Activated T-helper 1 cell treated with Interleukin-2 at 50 U/mL for 16 hours (primary cell): ENCODE measurements at places on chromosomes 2 and 18.

DNA sequence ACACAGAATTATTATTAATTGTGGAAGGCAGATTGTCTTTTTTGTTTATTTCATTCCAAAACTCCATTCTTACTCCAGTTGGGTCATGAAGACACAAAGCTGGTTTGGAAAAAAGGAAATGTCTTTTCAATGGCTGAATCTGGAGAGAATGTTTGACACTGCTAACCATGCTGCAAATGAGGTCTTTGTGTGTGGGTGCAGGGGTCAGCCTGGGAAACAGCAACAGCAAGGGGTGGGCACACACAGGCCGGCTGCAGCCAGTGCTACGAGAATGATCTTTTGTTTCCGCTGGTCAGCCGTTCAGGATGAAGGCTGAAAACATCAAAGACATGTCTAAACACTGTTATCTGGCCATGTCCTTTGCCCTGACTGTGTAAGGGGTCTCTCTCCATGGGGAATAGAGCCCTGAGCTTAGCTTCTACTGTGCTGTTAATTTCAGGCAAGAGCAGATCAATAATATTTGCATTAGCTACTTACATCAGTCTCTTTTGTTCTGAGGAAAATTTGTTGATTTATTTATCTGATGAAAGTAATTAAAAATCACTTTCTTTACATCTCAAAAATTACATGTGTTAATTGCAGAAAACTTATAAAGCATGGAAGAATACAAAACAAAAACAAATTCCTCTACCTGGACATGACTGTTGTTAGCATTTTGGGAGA lies 33.3 kb upstream of the E2F6 start:
- no peak for DNase-seq

GRCh38 chr2:149365931-149366583 lies 35.7 kb downstream of the LYPD6 start:
- DNase-seq = no peak

DNA sequence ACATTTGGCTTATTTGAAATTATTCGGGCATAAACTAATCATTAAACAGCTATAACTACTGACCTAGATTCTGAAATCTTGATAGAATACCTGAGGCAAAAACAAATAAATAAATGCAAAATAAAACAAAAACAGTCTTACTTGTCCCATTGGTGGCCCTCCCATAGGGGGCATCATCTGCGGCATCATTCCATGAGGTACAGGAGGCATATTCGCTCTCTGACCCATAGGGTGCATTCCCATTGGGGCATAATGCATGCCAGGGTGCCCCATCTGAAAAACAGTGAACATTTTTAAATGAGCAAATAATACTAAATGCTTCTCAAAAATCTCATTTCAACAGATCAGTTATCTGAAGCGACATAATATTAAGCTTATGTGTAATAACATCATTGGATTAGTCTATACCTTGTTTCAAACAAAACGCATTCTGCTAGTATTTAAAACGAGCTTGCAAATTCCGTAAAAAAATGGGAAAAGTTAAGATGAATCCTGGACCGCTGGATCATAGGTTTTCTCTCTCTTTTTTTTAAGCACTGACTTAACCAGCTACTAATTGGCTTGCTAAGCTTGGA lies 1.3 kb downstream of the PRPF40A start:
- DNase-seq = no peak

- no peak for DNase-seq
Measured at GRCh38 chr2:37343537-37344434, 644 bp upstream of the QPCT start.

DNA sequence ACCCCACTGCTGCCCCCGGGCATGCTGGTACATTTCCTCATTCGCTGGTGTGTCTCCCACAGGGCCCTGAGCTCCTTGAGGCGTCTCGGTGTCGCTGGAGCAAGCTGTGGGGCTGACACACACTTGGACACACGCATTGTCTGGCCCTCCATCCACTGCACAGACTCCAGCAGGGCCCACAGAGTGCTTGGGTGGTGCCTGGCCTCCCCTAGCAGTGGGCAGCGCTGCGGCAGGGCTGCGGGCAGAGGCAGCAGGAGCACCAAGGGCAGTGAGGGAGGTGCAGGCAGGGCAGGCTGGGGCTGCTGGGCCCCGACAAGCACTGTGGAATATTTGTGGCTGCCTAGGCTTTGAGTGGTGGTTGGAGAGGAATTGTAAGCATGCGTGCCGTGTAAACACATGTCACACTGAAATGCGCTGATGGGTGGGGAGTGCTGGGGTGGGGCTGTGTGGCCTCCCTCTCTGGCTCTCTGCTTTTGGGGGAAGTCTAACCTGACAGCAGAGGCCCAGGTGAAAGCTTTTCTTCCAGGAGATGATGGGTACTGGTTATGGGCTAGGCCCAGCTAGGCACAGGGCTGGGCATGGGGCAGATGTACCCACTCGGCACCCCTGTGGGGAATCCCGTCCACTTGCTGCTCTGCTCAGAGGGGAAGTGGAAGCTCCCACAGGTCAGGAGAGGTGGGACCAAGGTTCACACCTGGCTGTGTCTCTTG lies 55.5 kb upstream of the HS6ST1 start:
- no peak for DNase-seq

DNA sequence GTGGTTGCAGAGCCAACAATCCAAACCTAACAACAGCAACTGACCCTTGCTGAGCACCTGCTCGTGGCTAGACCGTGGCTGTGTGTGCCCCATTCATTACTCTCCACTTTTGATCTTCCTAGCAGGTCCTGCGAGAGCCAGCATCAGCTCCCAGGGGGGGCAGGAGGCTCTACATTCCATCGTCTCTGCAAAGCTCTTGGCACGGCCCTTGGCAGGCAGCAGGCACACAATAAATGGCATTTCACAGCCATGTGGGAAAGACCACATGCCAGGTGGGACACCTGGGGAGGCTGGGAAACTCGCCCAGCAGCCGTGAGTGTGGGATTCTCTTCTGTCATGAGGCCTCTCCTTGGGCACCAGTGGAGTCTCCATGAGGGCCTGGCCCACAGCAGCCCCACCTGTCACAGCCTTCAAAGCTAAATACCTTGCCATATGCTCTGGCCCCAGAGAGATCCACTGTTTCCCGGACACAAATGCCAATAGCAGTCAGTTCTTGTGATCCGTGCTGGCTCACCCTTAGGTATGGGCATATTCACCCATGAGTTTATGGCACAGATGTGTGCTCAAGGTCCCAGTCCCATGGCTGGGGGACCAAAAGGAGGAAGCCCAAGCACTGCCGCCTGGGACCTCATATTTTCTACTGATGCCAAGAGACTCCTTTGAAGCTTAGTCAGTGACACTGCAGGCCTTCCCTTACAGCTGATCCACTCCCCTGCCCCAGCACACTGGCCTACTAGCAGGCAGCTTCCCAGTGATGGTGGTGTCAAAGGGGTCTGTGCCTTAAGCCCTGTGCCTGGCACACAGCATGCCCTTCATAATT lies 6.8 kb upstream of the TEX51 start:
- DNase-seq = no peak

DNA sequence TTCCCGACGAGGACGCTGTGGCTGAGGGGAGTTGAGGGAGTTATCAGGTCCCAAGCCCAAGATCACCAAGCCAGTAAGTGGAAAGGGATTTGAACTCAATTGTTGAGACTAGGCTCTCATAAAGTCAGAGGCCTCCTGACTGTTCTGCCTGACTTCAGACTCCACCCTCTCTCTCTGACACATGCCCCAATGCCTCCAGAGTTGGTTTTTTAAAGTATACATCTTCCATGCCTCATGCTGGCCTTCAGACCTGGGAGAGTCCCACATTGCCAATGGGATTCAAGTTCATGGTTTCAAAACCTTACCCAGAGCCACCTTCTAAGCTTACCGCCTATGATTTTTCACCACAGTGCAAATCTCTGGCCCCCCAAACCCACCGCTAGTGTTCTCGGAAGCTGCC lies 100.8 kb downstream of the RTN4 start:
- DNase-seq = no peak

GRCh38 chr18:9925369-9925768 lies 11.6 kb downstream of the VAPA start:
- DNase-seq = no peak

GRCh38 chr2:80429251-80429650 lies 124.7 kb upstream of the LRRTM1 start:
- no peak for DNase-seq

GRCh38 chr2:158509928-158510797 lies 53.4 kb downstream of the PKP4 start:
- no peak for DNase-seq

DNA sequence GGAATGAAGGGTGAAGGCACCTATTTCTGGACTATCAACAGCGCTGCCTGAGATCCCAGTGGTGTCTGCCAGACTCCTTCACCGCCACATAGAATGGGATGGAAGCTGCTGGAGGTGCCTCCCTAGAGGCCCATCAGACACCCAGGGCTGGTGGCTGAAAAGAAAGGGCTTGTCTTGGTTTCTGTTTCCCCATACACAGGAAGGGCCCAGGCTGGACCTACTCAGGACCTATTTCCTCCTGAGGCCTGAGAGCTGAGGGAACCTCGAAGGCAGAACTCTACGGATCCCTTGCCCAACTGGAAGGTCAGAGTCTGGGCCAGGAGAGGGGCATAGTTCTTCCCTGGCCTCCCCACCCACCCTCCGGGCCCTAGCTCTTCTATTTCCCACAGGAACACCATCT lies 2.9 kb upstream of the CLEC4F start:
- DNase-seq = no peak

GRCh38 chr2:74028741-74029140 lies 44.0 kb downstream of the TET3 start:
- no peak for DNase-seq

DNA sequence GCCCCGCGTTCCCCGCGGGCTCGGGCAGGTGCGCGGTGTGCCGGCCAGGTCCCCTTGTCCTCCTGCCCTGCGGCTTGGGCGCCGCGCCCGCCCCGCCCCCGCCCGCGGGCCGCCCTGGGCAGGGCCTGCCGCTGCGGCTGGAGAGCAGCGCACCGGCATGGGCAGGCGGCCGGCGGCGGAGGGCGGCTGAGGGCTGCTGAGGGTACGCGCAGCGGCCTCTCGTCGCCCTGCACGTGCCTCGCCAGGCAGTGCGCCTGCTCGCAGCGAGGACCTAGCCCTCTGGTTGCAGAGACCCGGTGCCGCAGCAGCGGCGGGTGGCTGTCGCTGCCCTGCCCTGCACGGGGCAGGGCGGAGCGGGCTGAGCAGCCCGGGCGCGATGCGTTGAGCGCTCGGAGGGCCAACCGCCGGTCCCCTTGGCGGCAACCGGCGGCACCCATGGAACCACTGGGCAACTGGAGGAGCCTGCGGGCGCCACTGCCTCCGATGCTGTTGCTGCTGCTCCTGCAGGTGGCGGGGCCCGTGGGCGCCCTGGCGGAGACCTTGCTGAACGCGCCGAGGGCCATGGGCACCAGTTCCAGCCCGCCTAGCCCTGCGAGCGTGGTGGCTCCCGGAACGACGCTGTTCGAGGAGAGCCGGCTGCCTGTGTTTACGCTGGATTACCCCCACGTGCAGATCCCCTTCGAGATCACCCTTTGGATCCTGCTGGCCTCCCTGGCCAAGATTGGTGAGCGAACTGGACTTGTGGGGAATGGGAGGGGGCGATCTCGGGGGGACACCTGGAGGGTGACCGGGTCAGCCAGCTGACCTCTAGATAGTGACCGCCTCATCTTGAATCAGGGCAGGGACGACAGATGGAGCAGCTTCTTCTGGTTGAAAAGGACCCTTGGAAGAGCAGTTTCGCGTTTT lies at the start of gene SLC9A2:
SLC9A2 (plus strand) TSS at position 140 of the 906 bp plus-strand sequence; CDS start at position 436, 296 bp downstream.
- no peak for DNase-seq

DNA sequence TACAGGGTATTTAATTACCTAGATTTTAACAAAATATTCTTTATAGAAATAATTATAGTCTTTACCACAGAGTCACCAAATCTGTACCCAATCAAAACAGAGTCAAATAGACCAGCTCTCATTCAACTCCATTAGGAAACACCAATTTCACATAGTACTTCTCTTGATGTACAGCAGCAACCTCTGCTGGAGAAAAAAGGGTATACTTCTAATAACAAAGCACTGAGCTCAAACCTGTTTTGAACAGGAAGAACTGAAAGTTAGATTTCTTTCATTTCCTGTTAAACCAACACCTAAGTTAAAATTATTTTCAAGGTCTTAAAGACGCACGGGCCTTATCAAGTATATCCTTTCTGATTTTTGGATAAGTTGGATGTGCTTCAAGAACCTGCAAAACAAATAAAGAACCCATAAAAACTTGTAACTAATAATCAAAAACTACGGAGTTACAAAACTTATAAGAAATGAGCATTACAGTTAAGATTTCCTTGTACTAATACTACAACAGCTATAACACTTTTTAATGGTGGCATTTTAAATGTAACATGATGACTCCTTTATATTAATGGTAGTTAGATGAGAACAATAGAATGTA lies 79.0 kb downstream of the TTC21B start:
- no peak for DNase-seq

- no peak for DNase-seq
Measured at GRCh38 chr2:120060088-120060623, 47.3 kb downstream of the EPB41L5 start.

DNA sequence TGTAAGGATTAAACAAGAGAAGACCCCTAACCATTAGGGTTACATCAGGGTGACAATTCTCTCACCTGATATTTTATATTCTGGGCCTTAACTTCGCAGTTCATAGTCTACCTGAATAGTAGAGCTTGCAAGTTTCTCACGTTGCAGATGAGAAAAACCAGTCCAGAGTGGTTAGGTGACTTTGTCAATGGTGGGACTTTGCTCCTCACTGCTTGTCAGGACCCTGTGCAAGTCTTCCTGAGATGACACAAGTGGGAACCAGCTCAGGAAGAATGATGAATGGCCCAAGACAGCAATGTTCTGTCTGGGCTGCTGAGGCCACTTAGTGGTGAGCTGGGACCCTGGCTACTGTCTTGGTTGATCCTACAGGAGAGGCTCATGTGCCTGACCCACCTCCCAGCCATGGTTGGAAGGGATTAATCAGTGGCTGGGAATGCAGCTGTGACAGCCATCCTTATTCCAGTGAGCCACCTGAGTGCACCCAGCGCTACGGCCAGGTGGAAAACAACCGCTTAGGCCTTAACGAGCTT lies 16.9 kb downstream of the LGALSL start:
- no peak for DNase-seq

DNA sequence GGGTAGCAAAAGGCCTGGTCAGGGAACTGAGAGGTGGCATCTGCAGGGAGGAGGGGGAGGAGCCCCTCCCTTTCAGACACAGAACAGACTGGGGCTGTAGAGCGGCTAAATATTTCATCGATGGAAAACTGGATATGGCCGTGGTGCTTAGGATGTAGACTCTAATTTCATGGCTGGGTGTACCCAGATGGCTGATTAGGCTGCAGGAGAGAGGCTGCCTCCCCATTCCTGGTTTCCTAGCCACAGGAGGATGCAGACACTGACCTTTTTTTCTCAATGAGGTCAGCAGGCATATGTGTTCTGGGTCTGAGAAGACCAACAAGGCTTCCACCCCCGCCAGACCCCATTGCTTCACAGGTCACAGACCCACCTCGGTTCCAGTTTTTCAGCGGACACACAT lies 79.3 kb upstream of the STPG4 start:
- DNase-seq = no peak

DNA sequence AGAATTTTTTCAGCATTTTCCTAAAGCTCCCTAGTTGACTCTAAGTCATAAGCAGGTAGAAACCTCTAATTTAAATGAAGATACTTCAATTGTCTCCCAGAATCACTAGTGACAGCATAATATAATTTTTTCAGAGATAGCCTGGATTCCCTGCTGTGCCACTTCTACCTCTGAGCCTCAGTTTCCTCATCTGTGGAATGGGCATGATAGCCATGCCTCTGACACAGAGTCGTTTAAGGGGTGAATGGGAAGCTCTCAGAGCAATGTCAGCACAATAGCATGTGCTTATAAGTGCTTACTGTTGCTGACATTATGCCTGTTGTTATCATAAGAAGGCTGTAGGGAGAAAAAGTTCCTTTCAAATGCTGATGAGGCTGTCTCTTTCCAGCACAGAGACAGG lies 48.0 kb downstream of the SFXN5 start:
- no peak for DNase-seq

- no peak for DNase-seq
Measured at GRCh38 chr2:174666312-174666711, 68.7 kb upstream of the WIPF1 start.
